ENCODE measurements at places on chromosomes 13 and 19.

DNA sequence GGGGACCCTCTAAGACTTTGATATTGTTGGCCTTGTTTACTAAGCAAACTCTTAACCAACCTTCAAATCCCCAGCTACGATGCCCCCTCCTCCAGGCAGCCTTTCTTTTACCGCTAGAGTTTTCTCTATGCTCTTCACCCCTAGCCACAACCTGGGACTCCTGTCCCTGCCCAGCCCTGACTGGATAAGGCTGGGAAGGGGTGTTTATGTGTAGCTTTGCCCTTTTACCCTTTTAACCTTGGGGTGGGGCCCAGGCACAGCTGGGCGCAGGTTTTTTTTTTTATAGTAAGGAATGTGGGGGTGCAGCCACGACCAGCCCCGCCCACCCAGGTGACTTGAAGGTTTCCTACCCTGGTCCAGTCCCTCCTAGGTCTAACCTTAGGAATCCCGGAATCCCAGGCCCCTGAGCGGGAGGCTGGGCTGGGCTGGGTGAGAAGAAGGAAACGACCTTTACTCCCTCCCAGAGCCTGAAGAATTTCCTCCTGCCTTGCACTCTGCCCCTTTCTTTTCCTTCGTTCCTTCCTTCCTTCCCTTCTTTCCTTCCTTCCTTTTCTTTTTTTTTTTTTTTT, 12.2 kb downstream of the TJP3 start:
- no peak for DNase-seq

DNA sequence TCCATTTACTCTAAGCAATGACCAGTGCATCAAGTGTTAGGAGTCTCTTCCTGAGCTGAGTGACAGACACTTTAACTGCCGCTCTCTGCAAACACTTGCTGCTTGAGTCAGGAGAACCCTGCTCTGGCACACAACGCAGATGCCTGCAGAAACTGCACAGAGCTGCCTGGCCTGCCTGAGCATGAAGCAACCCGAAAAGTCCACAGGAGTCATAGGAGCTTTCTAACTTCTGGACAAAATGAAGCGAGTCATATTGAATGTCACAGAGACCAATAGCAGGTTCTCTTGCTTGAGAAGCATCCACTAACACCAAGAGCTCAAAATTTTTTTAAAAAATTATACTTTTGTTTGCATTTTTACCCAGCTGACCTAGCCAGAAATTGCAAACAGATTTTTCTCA, 232.4 kb downstream of the LHFPL6 start:
- no peak for DNase-seq

DNA sequence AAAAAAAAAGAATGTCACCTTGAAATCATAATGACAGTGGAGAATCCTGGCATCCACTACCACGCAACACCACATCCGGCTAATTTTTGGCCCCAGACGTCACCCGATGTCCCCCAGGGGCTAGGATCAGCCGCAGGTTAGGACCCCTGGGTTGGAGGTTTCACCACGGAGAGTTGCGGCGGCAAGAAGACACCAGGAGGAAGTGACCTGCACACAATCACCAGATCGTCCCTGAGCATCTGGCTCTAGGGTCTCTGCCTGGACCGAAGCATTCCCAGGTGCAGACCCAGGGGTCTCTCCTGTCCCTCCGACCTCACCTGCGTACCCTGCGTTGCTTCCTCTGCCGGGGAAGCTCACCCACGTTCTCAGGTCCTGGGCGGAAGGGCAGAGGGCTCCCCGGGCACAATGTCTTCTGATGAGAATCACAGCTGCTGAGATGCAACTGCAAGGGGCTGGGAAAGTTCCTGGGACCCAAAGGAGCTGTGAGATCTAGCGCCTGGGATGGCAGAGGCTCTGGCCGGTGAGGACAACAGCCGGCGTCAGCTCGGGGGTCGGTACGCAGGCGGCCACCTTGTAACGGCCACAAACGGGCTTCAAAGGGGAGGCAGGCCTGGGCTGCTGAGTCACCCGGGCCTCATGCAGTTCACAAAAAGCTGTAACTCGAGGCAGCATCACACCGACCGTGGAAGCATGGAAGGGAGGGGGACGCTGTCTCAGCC, 111.2 kb downstream of the GADD45B start:
- no peak for DNase-seq

DNA sequence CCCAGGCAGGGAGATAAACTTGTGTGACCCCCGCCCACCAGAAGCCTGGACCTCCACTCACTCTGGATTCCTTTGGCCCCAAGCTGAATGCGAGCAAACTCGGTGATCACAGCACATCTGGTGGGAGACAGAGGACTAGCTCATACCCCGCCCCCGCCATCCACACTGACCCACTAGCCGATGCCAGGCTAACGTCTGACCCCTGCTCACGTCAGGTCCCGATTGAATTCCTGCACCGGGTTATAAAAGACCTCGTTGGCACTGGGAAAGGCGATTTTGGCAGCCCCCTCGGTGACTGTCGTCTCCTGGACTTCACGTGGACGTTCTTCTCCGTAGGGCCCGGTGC, 631 bp downstream of the TRMT1 start:
- no peak for DNase-seq

DNA sequence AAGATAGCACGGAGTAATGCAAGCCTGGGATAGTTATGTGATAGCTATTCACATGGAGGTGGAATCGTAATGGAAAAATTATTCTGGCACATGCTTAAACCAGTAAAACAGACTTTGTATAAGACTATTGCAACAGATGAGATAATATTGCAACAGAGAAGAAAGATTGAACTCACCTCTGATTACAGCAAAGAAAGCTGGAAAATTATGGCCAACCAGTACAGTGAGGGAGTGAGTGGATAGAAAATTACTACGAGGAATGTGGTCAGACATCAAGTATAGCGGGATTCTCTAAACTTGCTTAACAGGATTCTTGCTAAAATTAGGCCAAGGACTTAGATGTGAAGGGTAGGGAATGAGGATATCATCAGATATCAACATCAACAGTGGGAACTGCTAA, 397.6 kb upstream of the KLHL1 start:
- DNase-seq, result no peak

DNA sequence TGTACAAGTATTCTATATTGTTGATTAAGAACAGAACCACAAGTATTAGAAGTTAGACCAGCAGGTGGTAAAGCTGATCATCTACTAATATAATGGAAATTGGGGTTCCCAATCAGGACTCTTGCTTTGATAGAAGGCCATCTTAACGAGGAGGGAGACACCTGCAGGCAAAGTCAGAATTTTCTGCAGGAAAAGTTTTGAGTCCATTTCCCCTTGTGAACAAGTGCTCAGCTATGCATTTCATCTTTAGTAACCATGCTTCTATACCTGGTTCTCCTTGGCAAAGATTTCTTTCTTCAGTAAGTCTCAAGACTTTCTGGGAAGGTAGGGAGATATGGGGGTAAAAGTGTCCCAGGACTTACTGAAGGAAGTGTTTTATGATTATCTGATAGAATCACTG, 36.1 kb upstream of the USPL1 start:
- no peak for DNase-seq

GRCh38 chr19:1270213-1270853, 1.2 kb downstream of the CIRBP start:
- DNase-seq, result peak; percentile 55

- no peak for DNase-seq
Measured at GRCh38 chr13:32040052-32040642, 8.6 kb downstream of the FRY start.
